SK-N-SH treated with all-trans-retinoic acid at 6 μM for 48 hours (cell line): ENCODE measurements at places on chromosomes 13 and 19.

GRCh38 chr13:58085274-58085673 lies 453.7 kb downstream of the PCDH17 start:
- ATAC-seq, result no peak

DNA sequence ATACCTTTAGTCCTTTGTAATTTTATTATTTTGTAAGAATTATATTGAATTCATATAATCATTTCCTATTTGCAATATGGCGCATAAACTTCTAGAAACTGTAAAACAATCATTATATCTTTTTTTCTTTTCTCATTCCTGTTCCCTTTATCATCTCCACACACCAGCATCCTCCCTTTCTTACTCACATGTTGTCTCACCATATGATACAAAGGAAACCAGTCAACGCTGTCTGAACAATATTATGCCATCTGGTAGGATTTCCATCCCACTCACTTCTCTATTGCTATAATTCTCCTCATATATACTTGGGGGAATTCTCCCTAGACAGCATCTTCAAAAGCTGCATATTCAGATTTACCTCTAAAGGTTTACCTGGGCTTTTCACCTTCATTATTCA lies 389.8 kb downstream of the NDFIP2 start:
- no peak for ATAC-seq

- ATAC-seq, result peak; percentile 96
Measured at GRCh38 chr19:38402967-38403674, at the start of gene FAM98C. FAM98C (plus strand) TSS chr19:38403093; CDS start chr19:38403154, 61 bp downstream.

- ATAC-seq, result peak; percentile 88
Measured at GRCh38 chr13:26584713-26585112, 27.2 kb downstream of the WASF3 start.

DNA sequence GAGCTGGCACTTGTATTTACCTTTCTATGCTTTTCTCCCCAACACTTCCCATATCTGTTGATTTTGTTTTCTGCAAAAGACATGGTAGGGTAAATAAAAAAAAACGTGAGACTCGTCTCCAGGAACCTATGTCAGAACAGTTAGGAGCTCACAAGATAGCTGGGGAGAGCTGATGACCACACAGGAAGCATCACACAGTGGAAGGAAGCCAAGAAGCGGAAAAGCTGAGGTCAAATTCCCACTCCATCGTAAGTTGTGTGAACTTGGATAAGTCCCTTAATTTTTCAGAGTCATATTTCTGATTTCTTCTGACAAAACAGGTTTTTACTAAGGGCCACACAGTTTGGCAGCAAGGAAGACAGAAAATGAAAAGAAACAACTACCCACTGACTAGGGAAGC lies 199.6 kb downstream of the KLF5 start:
- no peak for ATAC-seq

DNA sequence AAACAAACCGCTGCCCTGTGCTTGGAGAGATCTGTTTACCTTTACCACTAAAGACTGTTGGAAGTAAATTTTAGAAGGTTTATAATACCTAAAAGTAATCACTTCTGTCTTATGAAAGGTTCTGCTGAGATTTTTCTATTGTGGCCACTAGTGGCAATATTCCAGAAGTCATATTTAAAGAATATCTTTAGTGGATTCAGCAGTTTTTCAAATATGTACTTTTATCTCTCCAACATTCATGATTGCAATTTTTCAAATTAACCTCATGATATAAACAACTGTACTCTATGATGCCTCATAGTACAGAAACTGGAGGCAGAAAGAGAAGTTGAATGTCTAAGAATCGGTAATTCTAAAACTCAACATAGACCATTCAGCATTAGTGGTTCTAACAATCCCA lies 53.2 kb upstream of the USPL1 start:
- ATAC-seq, result no peak

- ATAC-seq, result no peak; the same call in 2 of the 3 replicates
Measured at GRCh38 chr19:16591803-16592556, 19.8 kb upstream of the SLC35E1 start.

GRCh38 chr13:46388846-46389245 lies 1.8 kb upstream of the RUBCNL start:
- ATAC-seq, result no peak

- no peak; the same call in 2 of the 3 replicates for ATAC-seq
Measured at GRCh38 chr13:98483601-98484288, 93.2 kb downstream of the STK24 start.

DNA sequence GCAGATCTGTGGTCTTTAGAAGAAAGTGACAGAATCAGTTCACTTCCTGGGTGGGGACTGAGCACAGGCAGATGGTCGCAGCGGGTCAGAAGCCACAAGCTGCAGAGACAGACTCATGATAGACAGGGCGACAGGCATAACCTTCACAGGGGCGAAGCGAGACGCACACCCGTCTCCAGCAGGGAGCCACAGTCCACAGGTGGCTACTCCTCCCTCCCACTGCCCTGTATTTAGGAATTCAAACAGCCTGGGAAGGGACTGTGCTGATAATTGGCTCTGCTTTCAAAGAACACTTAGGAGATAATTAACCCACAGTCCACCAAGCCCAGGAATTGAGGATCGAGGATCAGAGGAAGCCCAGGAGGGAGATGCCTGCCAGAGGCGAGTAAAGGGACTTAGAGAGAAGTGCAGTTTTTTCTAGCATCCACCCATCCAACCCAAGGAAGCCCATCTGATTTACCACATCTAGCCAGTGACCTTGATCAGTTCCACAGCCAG lies 23.2 kb downstream of the RFX2 start:
- ATAC-seq, result peak; percentile 28

GRCh38 chr13:20714161-20714560 lies 10.7 kb downstream of the IL17D start:
- peak; percentile 3; the same call in 2 of the 3 replicates for ATAC-seq

DNA sequence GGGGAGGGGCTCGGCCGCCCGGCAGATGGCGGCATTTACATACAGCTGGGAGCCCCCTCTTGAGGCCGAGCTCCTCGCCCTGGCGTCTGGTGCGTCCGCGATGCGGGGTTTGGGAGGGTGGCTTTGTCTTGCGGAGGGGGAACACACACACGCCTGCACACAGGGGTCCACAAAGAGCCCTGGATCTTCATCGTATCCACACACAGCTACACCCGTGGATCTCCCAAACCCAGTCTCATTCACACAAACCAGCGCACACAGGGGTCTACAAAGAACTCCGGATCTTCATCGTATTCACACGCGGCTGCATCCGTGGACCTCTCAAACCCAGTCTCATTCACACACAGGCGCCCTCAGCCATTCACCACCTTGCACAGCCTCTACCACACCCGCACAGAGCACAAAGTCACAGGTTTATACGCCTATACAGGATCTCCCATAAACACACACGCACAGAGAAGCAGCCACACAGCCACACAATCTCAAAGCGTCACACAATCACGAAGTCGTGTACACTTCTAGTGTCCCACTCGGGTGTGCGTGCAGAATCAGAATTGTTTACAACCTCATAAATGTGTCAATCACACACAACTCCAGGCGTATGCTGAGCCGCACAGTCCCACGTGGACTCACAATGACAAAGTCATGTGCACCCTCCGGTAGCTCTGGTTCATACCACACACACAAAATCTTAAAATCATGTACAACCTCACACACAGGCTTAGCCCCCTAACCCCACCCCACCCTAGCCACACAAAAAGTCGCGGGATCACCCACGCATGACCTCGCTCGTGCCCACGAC lies 550 bp upstream of the DLL3 start:
- ATAC-seq, result peak; percentile 77

- ATAC-seq, result peak; percentile 63
Measured at GRCh38 chr13:59176775-59177174, 987.0 kb downstream of the DIAPH3 start.

- no peak for ATAC-seq
Measured at GRCh38 chr13:38914070-38914469, 76.6 kb downstream of the STOML3 start.

DNA sequence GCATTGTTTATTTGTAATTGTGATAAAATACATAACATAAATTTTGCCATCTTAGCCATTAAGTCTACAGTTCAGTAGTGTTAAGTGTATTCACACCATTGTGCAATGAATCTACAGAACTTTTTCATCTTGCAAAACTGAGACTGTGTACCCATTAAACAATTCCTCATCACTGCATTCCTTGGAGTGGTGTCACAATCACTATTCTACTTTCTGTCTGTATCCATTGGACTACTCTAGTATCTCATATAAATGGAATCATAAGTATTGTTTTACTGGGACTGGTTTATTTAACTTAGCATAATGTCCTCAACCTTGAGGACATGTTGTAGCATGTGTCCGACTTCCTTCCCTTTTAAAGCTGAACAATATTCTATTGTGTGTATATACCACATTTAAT lies 36.8 kb downstream of the UFM1 start:
- ATAC-seq, result no peak

DNA sequence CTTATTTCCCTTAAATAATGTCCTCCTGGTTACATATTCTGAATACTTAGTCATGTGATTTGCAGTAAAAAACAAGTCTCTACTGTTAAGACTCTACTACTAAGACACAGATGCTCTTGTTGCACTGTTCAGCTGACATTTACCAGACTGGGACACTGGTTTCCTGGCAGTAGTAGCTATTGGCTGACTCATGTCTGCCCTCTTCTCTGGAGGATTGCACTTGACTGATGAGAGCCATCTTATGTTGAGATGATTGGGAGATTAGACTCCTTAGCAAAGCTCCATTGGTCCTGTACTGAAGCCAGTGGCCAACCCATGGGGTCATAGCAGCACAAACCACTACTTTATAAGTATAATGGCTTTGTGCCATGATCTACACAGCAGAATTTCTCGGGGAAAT lies 1672.6 kb upstream of the PCDH20 start:
- ATAC-seq, result peak; percentile 43; the same call in 2 of the 3 replicates

DNA sequence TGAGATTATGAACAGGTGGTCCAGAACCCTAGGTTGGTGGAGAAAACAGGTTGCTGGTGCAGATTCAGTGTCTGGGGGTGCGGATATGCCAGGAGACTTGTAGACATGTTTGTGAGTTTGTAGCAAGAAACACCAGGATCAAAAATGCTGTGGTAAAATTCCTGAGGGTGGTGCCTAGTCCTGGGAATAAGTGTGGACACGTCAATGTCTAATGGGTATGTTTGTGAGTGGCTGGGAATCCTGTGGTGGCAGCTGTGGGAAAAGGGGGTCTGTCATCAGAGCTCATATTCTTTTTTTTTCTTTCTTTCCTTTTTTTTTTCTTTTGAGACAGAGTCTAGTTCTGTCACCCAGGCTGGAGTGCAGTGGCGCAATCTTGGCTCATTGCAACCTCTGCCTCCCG lies 7.2 kb downstream of the ZNF708 start:
- ATAC-seq, result no peak

- ATAC-seq, result peak; percentile 25
Measured at GRCh38 chr19:510606-511100, 3.4 kb downstream of the TPGS1 start.

GRCh38 chr13:33279414-33280278 lies 5.9 kb downstream of the STARD13 start:
- ATAC-seq, result peak; percentile 74

DNA sequence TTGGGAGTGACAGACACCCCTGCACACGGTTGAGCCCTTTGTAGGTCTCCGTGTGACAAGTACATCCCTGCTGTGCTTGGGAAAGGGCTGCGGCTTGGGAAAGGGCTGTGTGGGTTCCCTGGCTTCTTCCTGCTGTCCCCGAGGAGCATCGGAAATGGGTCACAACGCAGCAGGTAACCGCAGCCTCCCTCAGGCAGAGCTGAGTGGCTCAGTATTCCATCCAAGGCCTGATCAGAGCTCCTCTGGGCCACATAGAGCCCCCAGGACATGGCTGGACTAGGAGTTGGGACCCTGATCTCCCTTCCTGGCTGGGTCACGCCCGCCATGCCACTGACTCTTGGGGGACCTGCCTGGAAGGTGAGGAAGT lies 16.3 kb downstream of the TECR start:
- no peak for ATAC-seq

GRCh38 chr13:31807090-31807541 lies 67.8 kb downstream of the RXFP2 start:
- no peak for ATAC-seq

- ATAC-seq, result no peak
Measured at GRCh38 chr13:73608711-73609485, 525.3 kb downstream of the KLF12 start.

GRCh38 chr19:44890366-44891015 lies 563 bp upstream of the TOMM40 start:
- peak; percentile 90 for ATAC-seq

DNA sequence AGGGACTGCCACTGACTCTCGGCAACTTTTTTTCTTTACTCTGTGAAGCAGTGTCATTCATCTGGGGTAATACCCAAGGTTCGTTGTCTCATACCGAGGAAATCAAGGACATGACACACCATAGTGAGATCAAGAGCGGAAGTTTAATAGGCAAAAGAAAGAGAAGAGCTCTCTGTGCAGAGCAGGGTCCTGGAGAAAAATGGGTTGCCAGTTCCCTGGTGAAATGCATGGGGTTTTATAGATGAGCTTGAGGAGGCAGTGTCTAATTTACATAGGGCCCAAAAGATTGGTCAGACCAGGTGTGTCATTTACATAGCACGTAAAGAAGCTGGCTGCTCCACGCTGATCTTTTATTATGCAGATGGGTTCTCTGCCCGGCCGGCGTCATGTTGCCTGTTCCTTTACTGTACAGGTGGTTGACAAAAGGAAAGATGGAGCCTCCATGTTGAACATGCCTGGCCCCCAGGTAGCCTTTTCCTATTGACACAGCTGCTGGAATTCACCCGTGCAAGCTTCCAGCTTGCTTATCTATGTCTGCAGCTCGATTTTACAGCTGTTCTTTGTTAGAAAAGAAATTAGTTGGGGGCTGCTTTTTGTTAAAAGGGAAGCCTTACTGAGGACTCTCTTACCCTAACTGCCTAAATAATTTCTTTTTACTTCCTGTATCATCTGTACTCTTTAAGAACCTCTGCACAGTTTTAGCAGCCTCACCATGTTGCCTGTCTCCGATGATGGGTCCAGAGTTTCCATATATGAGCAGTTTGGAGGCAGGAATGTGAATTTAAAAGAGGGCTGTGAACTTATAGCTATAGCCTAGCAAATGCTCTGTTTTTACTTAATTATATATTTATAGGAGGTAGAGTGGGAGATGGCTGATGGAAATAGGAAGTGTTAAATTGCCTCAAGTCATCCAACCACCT lies 98.0 kb upstream of the DIAPH3 start:
- no peak for ATAC-seq

DNA sequence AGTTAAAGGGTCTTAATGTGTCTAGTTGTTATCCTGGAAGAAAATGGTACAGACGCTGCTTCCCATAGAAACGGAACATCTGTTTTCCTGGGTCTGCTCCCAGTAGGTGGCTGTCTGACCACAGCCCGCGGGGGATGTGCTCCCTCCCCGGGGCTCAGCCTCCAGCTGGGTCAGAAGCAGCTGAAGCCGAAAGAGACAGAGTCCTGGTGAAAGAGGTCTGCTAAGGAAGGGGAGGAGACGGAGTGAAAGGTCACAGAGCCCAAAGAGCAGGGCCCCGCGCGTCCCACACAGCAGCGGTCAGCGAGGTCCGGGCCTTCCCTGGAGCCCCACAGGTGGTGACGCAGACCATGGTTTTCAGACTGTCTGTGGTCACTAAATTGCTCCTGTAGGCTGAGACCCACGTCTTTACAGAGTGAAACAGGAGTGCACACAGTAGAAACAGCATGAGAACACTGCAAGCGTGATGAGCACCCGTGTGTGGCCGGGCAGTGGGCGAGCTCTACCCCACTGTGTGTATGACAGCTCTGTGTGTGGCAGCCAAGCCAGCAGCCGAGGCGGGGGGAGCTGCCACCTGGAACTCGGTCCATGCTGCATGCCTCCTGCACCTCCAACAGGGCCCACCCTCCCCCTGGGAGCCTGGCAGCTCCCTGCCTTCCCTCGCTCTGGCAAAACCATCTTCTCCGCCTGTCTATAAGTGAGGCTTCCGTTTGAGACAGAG lies 52.0 kb upstream of the C13orf46 start:
- ATAC-seq, result no peak

GRCh38 chr13:67231289-67232000 lies 1.3 kb upstream of the PCDH9 start:
- ATAC-seq, result no peak

- peak; percentile 53 for ATAC-seq
Measured at GRCh38 chr13:95296326-95296925, 4.8 kb downstream of the ABCC4 start.
